DMS 273 treated with DMSO at 0.1 percent for 48 hours (cell line): ENCODE measurements at places on chromosomes 3 and 15.

GRCh38 chr3:134630506-134630905 is 20.3 kb downstream of the KY start:
- DNase-seq = no peak

- DNase-seq = no peak
Measured at GRCh38 chr15:46270481-46271147, 635.8 kb downstream of the SQOR start.

- no peak for DNase-seq
Measured at GRCh38 chr3:143812481-143812880, 35.8 kb downstream of the SLC9A9 start.

DNA sequence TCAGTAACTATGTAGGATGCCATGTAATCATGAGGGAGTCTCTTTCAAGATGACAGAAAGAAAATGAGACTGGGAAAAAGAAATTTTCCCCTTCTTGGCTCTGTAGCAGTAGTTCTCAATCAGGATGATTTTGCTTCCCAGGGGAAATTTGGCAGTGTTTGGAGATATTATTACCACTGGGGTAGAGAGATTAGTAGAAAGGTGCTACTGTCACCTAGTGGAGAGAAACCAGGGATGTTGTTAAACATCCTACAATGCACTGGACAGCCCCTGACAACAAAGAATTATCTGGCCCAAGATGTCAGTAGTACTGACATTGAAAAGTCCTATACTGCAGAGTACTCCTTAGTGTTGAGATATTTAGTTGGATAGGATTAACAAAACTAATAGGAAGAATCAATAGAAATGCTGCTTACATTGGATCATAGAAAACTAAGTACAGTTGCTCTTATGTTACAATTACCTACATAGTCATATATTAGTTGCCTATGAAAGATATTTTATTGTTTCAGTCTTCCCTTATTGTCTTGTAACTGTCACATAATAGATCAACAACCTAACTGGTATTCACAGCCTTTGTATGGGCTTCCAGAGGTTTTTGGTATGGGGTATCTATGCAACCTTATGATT is 433.3 kb downstream of the RAP2B start:
- no peak for DNase-seq

DNA sequence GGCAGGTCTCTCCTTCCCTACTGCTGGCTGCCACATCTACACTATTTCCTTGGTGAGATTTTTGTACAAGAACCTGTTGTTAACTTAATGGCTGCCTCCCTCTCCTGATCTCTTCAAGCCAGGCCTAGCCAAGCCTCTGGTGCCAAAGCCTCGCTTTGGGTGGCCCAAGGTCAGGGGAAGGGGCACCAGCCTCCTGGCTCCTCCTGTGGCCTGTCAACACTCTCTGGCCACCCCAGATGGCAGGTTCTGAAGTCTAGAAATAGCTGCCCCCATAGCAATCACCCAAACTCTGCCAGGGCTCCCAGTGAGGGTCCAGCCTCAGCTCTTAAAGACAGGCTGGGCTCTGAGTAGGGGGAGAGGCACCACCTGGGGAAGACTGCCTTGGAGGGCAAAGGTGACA is 5.0 kb downstream of the IFRD2 start:
- no peak for DNase-seq

- DNase-seq = no peak
Measured at GRCh38 chr3:190608850-190609589, 95.1 kb downstream of the IL1RAP start.

GRCh38 chr3:4681301-4681700 is 188.2 kb downstream of the ITPR1 start:
- DNase-seq = no peak

GRCh38 chr3:71810056-71810455 is 25.1 kb upstream of the PROK2 start:
- DNase-seq = no peak

DNA sequence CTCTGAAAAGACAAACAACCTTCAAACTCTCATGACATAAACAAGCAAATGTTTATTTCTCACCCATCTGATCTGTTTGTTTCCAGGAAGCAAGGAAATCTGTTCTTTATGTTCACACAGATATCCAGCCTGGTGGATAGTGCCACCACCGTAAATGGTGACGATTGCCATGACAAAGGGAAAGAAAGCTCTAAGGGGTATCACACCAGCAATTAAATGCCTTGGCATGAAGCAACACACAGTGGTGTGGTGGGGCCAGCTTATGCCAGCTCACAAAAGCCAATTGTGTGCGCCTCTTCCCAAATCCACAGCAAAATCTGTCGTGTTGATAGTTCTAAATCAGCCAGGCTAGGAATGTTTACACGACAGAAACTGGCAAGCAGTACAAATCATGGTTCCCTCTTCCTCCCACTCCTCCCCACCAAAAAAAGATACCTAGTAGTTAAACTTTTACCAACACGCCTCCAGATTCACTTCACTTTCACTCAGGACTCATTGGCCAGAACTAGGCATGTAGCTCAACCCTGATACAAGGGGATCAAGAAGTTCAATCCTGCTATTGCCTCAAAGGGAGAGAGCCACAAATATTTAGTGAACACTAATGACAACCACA is 189.2 kb upstream of the SLCO3A1 start:
- DNase-seq = no peak

DNA sequence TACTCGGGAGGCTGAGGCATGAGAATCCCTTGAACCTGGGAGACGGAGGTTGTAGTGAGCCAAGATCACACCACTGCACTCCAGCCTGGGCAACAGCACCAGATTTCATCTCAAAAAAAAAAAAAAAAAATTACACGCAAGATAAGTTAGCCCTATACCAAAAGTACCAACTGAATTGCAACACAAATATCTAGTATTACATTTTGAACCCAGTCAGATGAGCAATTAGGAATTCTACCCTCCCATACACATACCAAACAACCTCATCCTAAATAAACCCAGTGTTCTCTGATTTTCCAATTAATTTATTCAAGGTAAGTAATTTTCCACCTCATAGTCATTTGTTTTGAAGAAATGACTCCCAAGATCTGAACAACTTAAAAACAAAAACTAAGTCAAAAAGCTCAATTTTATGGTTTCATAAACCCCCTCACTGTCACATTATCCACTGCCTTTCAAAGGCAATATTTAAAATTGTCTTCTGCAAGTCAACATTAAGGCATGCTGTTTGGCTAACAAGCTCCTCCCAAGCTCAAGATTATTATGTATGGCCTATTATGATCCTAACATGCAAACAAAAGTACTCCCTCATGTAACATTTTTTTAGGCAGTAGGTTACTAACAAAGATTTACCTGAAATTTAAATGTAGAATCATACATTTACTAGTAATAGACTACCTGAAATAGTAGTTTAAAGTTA is 4.5 kb downstream of the RAF1 start:
- DNase-seq = no peak

DNA sequence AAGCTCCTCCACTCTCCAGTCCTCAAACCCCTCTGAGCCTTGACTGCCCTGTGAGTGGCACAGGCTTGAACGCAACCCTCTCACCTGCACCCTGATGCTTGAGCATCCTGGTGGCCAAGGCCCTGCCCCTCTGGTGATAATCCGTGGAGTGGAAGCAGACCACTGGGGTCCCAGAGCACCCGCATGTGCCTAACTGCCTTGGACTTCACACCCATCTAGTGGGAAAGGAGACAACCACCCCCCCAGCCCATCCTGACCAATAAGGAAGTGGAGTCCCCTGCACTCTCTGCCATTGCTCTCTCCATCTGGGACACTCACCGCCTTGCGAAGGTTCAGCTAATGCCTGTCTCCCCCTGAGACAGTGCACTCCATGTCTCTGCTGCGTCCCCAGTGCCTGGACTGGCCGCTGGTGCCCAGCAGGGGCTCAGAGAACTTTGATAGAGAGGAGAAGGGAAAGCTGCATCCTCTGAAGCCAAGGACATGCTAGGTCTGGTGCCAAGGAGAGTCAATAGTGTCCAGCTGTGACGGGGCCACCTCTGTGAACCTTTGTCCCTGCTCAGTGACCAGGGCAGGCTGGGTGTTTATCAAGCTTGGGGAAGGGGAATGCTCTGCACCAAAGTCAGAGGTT is 3.4 kb downstream of the KLF15 start:
- DNase-seq = no peak
